ENCODE measurements at places on chromosomes 16 and 17.

- DNase-seq, result no peak
Measured at GRCh38 chr17:4199818-4200402, 56.9 kb downstream of the CYB5D2 start.

DNA sequence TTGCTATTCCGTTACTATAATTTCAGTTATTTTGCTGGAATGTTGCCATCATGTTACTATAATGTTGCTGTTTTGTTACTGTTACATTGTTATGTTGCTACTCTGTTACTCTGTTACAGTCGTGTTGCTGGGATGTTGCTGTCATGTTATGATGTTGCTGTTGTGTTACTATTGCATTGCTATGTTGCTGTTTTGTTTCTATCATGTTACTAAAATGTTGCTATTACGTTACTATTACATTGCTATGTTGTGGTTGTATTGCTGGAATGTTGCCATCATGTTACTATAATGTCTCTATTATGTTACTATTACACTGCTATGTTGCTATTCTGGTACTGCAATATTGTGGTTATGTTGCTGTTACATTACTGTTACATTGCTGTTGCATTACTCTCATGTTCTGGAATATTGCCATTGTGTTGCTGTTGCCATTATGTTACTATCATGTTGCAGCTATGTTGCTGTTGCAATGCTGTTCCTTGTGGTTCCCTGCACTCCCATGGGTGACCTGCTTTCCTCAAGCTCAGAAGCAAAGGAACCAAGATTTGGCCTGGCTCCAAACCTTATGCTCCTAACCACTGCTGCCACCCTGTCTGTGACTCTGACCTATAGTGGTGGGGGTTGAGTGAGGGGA, 64.4 kb downstream of the ABCC6 start:
- DNase-seq, result no peak

- peak; percentile 18 for DNase-seq
Measured at GRCh38 chr17:38444151-38444550, 15.9 kb downstream of the ARHGAP23 start.

DNA sequence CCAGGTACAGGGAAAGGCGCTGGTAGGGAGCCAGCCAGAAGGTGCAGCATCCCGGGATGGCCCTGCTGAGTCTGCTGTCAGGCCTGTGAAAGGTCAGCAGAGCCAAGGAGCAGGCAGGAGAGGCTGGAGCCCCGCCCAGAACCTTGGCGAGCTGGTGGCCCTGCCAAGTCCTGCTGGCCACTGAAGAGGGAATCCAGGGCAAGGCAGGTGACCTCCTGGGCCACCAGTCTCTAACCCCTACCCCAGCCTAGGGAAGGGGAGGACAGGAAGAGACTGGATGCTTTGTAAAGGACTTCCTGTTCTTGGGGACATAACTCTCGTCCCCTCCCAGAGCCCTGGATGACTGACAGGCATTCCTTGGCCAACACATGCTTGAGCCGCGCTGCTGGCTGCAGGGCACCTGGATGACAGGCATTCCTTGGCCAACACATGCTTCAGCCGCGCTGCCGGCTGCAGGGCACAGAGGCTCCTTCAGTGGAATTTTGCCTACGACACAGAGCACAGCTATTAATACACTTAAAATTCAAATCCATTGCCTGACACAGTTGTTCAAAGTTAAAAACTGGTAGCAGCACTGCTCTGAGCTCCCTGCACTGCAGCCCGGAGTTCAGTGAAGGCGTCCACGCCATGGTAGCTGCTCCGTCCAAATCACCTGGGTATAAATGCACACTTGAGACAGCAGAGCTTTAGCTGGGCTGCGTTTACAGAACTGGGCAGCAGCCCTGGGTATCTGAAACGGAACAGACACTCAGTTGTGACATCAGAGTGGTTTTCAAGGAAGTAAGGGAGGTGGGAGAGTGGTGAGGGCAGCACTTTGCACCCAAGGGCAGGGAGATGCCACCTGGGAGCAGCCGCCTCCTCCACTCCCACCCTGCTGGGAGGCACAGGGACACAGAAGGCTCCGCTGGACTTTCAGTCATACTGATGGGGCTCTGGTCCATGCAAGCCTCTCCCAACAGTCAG, 2.0 kb upstream of the BRICD5 start:
- DNase-seq, result no peak

DNA sequence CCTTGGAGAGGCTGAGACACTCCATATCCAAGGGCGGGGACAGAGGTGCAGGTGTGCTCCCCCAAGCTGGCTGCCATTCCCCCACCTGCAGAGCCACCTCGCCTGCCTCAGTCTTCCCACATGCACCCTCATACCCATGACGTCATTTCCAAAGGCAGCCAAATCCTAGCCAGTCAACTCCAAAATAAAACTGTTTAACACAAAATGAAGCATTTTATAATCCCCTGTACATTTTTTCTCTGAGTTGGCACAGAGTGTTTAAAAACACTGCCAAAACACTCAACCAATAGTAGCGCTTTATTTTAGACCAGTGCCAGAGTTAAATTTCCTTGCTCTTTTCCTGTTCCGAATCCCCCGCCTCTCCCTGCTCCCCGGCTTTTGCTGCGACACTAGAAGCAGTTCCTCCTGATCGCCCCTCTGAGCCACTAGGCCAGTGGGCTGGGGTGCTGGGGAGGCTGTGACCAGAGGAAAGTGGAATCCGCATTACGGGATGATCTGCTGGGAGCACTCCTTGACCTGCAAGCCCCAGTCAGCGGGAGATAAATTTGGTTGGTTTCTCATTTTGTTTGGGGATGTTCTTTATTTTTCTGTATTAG, 139.5 kb downstream of the ZNF423 start:
- DNase-seq, result no peak

All from stimulated activated CD8-positive, alpha-beta memory T cell treated with anti-CD3 and anti-CD28 coated beads, Interleukin-4, amount 100 ng/mL, for 4 hours (primary cell).